Activated CD8-positive, alpha-beta memory T cell treated with anti-CD3 and anti-CD28 coated beads for 36 hours (primary cell): ENCODE measurements at places on chromosomes 4 and X. TPM values are rescaled to one million over a fixed set of nuclear protein-coding genes. Genes with fewer than 3 reads are reported as not detected.

XAGE2 gene
- not detected for total RNA-seq

CXCL3 gene
- total RNA-seq = not detected

RBM47 gene
- 0.67 TPM for total RNA-seq

SLC6A8 gene
- 0.80 TPM for total RNA-seq

SYTL4 gene
- total RNA-seq = not detected

PCSK1N gene
- total RNA-seq = 1.8 TPM

LRRC66 gene
- total RNA-seq = 0.10 TPM

PPP4R3C gene
- not detected for total RNA-seq

SCRG1 gene
- not detected for total RNA-seq

NRK gene
- not detected for total RNA-seq

ASB5 gene
- total RNA-seq = not detected

BTK gene
- 0.74 TPM for total RNA-seq

FTHL17 gene
- not detected for total RNA-seq

LARP1B gene
- 23.4 TPM for total RNA-seq

FAM114A1 gene
- total RNA-seq = not detected

SOWAHB gene
- total RNA-seq = not detected

BCAP31 gene
- 145 TPM for total RNA-seq

ELF4 gene
- total RNA-seq = 21.4 TPM

CT55 gene
- not detected for total RNA-seq

REPS2 gene
- not detected for total RNA-seq

SPARCL1 gene
- total RNA-seq = not detected

CXCL6 gene
- not detected for total RNA-seq

HMX1 gene
- not detected for total RNA-seq

NAP1L2 gene
- total RNA-seq = 1.4 TPM

FAM184B gene
- not detected for total RNA-seq

S100G gene
- not detected for total RNA-seq

EXOC1 gene
- total RNA-seq = 19.9 TPM

CLGN gene
- total RNA-seq = not detected

MTTP gene
- not detected for total RNA-seq

PNMA3 gene
- total RNA-seq = 0.80 TPM

CHRNA9 gene
- 0.08 TPM for total RNA-seq

F8A3 gene
- total RNA-seq = 10.4 TPM

FAM149A gene
- 0.70 TPM for total RNA-seq

SSX4B gene
- total RNA-seq = not detected

TBC1D14 gene
- 46.9 TPM for total RNA-seq

TMEM150C gene
- not detected for total RNA-seq

CT45A3 gene
- total RNA-seq = not detected

ABRAXAS1 gene
- total RNA-seq = 10.5 TPM

FRMPD4 gene
- total RNA-seq = not detected

IL15 gene
- total RNA-seq = 0.65 TPM

PNCK gene
- total RNA-seq = not detected

CXCR3 gene
- total RNA-seq = 60.3 TPM

GAGE12J gene
- total RNA-seq = not detected

CABS1 gene
- total RNA-seq = not detected

PHKA2 gene
- total RNA-seq = 18.0 TPM

UGT2B17 gene
- total RNA-seq = not detected

ANK2 gene
- 0.63 TPM for total RNA-seq

MSANTD1 gene
- total RNA-seq = 0.44 TPM

RAB28 gene
- 17.3 TPM for total RNA-seq

ITGB1BP2 gene
- total RNA-seq = 5.5 TPM
